M059J (cell line): ENCODE measurements at places on chromosomes 5 and 9.

GRCh38 chr9:90600029-90600428 lies 42.6 kb downstream of the DIRAS2 start:
- DNase-seq = no peak

DNA sequence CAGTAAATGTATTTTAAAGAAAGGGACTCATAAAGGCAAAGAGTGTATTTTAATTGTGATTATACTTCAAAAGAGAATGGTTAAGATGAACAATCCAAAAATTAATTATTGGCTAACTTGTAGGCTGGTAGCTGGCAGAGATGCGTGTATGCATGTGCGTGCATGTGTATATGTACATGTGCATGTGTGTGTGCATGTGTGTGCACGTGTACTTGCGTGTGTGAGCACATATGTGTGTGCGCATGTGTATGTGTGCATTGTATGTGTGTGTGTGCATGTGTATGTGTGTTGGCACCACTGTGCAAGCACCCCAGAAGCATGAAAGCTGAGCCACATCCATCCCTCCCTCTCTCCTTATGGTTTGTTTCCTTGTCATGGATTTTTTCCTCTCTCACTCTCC lies 83.0 kb upstream of the SLC1A3 start:
- no peak for DNase-seq

DNA sequence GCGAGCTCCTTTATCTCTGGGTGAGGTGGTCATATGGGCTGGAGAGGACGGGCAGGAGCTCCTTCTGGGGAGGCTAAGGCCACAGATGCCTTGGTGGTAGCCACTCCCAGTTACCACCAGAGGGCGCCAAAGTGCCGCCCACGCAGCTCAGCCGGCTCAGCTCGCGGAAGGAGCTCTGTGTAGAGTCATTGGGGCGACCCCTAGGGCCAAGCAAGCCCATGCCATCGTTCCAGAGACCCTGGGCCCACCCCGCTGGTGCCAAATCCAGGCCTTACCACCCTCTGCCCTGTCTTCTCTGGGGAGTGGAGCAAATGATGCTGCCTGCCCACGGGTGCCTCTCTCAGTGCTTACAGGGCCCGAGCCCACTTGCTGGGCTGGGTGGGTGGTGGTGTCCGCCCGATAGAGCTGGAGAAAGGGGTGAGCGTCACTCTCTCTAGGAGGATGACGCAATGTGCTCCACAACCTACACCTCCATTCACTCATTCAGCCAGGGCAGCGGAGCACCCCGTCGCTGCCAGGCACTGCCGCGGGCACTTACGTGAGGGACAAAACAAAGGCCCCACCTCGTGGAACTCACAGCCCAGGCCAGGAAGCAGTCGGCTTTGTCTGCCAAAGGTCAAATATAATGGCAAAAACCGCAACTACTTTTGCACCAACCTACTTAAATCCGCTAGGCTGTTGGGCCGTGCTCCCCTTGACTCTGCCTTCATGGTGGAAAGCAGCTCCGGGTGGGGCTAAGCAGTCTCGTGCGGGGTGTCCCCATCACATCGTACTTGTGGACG lies 13.8 kb downstream of the TSPAN17 start:
- peak; percentile 63 for DNase-seq

GRCh38 chr5:95734187-95734586 lies 3.1 kb downstream of the RHOBTB3 start:
- no peak for DNase-seq

- peak; percentile 71 for DNase-seq
Measured at GRCh38 chr9:107737987-107738743, 248.6 kb upstream of the KLF4 start.

GRCh38 chr9:127684576-127684975 lies 22.2 kb upstream of the CFAP157 start:
- peak; percentile 88 for DNase-seq

GRCh38 chr9:113668061-113668460 lies 204.5 kb downstream of the RGS3 start:
- no peak for DNase-seq

- DNase-seq = no peak
Measured at GRCh38 chr5:154479160-154479943, 1.3 kb upstream of the HAND1 start.

- DNase-seq = no peak
Measured at GRCh38 chr5:139670369-139671095, 22.4 kb downstream of the CXXC5 start.

DNA sequence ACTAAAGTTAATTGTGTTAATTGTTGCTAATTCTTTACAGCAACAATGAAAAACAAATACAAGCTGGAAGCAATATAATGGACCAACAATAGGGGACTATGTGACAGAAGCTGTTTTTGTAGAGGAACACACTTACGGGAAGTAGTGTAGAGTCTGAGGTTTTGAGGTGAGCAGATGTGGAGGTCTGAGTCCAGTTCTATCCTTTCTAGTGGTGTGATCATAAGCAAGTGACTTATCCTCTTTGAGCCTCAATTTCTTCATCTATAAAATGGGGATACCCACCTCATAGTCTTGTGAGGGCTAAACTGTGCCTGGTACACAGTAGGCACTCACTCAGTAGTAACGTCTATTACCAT lies 28.3 kb downstream of the ALG2 start:
- no peak for DNase-seq

DNA sequence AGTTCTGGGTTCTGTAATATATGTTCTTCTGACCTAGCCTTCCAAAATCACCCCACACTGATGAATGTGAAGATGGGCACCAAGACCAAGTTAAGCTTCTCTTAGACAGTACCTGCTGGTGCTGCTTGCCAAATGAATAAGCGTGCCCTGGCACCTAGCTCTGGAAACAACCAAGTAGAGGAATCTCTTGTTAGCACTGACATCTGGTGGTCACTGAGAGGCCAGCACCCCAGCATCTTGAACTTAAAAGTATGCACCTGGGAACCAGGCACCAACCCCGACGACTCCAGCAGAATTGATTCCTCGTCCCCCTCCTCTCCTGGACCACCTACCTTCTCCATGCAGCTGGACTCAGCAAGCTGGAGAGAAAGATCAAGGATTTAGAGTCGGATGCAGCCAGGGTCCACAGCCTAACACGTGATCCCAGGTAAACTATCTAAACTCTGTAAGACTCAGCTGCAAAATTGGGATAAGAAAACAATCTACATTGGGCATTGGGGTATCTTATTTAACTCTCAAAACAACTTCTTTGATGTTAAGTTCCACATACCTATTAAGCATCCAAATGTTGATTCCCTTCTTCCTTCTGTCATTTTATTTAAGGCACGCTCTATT lies 89.8 kb downstream of the SLC1A3 start:
- DNase-seq = peak; percentile 71

DNA sequence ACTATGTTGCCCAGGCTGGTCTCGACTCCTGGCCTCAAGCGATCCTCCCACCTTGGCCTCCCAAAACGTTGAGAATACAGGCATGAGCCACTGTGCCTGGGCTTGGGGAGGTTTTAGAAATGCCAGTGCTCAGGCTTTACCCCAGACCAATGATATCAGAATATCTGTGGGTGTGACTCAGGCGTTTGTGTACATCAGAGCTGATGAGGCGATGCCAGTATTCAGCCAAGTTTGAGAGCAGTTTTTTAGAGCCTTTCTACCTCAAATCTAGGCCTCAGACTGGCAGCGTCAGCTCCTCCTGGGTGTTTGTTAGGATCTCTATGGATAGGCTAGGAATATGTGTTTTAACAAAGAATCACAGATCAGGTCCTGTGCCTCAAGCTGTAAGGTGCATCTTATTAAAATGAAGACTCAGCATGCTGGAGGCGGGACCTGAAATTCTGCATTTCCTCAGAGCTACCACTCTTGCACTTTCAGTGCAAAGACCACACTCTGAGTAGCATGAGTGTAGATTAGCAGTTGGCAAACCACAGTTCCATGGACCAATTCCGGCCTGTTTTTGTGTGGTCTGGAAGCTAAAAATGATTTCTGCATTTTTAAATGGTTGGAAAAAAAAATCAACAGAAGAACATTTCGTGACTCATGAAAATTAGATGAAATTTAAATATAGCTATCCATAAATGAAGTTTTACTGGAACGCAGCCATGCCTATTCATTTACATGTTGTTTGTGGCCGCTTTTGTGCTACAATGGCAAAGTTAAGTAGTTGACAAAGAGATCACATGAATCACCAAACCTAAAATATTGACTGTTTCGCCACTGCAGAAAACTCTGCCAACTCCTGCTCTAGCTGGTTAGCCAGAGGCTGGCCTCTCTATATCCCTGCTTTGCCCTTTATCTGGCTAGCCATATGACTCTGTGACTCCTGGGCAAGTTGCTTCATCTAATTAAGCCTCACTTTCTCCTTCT lies 92.2 kb downstream of the KLF4 start:
- peak; percentile 60 for DNase-seq

- DNase-seq = no peak
Measured at GRCh38 chr5:174176511-174176910, 131.0 kb downstream of the NSG2 start.

GRCh38 chr5:124995421-124995820 lies 249.0 kb upstream of the ZNF608 start:
- no peak for DNase-seq

DNA sequence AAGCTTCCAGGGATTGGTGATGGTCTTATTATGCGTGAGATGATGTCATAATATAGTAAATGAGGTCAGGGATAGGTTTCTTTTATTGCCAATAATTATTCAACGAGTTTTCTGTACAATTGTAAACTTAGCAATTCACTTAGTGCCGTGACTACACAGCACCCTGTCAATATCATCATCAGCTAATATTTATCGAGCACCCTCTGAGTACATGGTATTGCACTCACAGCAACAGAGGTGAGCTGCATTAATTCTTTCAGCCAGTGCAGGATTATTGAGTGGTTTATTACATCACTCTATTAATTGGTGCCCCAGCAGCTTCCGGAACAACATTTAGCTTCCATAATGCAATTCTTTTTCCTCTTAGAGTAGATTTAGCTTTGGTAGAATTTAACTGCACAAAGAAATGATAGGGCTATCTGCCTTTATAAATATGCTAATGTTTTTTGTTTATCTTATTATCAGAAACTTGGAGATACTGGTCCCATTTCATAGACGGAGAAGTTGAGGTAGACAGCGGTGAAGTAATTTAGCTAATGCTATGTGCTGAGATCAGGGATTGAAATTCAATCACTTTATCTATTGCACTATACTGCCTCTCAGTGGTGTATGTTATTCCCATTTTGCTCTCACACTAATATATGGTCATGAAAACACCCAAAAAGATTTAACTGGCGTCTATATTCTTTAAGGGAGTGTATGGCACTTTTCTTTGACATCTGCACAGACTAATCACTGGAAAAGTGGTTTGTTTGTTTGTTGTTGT lies 726.1 kb upstream of the WWC1 start:
- peak; percentile 32 for DNase-seq

DNA sequence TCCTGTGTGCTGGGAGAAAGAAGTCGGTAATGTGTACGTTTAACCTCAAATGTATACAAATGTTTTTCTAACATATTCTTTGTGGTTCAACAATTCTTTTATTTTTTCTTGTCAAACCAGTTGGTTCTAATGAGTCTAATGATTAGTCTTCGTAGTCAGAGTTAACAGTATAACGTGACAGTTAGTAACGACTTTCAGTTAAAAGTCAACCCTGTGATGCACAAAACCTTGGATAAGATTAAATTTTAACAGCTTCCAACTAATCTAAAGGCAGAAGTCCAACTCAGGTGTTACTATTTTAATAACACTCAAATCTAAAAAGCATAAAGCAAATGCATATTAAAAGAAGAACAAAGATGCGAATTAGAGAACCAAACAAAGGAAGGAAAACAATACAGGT lies 47.0 kb downstream of the SEMA6A start:
- DNase-seq = no peak

- DNase-seq = no peak
Measured at GRCh38 chr9:133977421-133978201, 14.5 kb downstream of the VAV2 start.

- peak; percentile 49 for DNase-seq
Measured at GRCh38 chr9:16246785-16247184, 623.7 kb downstream of the BNC2 start.

GRCh38 chr9:117343427-117343826 lies 71.4 kb downstream of the ASTN2 start:
- DNase-seq = no peak
